ENCODE measurements at places on chromosomes 7 and 10. TPM values are rescaled to one million over a fixed set of nuclear protein-coding genes. Genes with fewer than 3 reads are reported as not detected.

DNA sequence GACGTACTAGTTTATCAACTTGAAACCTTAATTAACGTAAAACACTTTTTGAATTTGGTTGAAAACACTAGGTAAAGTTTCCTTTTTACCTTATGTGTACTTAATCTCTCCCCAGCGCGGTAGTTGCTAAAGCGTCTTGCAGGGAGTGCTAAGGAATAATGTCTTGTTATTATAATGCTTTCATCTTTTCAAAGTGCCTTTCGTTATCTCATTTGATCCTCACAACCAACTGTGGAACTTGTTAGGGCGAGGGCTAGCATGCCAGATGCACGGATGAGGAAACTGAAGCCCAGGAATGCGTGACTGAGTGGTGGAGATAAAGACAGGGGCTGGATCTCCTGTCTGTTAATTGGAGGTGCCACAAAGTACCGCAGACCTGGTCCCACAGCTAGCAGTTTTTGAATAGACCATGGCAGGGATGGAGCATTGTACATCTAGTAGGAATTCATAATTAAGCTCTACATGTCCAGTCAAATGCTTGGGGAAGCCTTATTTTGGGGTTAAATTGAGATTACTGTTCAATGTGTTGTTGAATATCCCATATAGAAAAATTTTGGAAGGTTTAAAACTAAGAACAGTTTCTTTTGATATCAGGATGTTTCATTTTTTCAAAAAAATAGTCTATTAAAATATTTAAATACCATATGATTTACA, 234.3 kb downstream of the SH2D4B start:
- DNase-seq, result no peak

The RELN gene
- not detected for total RNA-seq

The HECW1 gene
- not detected for total RNA-seq

DNA sequence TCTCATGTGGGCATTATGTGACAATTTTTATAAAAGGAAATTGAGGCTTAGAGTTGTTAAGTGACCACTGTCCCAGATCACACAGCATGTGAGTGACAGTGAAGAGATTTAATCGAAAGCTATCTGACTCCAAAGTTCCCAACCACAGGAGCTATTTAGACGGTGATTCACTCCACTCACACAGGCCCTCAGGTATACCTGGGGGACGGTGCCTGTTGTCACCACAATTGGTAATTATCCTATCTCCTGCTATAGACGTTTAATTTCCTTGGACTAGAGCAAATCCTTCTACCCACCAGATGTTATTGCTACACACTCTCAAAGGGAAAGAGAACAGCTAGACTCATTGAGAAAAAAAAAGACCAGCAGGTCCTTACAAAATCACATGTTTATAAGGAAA, 145.5 kb downstream of the KLF6 start:
- DNase-seq, result no peak

- DNase-seq, result peak; percentile 28
Observed at GRCh38 chr7:134737566-134738345, 41.7 kb upstream of the CALD1 start.

The OPN1SW gene
- not detected for total RNA-seq

DNA sequence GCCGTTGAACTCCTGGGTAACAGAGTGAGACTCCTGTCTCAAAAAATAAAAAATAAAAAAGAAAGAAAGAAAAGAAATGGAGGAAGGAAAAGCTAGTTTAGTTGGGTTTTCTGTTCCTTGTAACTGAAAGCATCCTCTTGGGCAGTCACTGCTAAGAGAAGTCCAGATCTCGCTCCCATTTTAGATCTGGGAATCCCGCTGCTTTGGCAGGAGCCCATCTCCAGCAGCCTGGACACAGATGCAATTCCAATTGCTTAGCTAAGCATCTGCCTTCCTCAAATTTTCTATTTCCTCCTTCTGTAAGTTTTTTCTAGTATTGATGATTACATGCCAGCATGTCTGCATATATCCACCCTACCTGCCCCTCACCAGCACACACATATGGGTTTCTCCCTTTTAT, 54.1 kb downstream of the DENND2A start:
- DNase-seq, result no peak

The OLAH gene
- 4.0 TPM for total RNA-seq

DNA sequence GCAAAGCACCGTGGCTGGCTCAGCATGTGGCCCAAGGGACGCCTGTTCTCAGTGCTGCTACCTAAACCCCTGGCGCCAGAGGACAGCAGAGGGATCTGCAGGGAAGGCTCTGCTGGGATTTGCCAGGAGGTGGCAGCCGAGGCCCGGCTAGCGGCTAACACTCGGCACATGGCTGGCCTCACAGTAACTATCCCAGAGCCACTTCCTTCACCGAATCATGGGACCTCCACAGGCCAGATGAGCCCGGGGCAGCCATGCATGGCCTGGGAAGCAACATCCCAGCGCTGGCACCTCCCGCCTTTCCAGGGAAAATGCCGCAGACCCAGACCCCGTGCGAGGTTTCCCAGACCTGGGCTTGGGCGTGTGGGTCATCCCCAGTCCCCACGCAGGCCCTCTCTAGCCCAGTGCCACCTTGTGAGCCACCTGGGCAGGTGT, 36.4 kb downstream of the DPYSL4 start:
- DNase-seq, result peak; percentile 77

GRCh38 chr10:58439632-58440364, 54.6 kb downstream of the TFAM start:
- no peak for DNase-seq

- no peak for DNase-seq
Observed at GRCh38 chr7:150971242-150972022, 6.7 kb downstream of the KCNH2 start.

DNA sequence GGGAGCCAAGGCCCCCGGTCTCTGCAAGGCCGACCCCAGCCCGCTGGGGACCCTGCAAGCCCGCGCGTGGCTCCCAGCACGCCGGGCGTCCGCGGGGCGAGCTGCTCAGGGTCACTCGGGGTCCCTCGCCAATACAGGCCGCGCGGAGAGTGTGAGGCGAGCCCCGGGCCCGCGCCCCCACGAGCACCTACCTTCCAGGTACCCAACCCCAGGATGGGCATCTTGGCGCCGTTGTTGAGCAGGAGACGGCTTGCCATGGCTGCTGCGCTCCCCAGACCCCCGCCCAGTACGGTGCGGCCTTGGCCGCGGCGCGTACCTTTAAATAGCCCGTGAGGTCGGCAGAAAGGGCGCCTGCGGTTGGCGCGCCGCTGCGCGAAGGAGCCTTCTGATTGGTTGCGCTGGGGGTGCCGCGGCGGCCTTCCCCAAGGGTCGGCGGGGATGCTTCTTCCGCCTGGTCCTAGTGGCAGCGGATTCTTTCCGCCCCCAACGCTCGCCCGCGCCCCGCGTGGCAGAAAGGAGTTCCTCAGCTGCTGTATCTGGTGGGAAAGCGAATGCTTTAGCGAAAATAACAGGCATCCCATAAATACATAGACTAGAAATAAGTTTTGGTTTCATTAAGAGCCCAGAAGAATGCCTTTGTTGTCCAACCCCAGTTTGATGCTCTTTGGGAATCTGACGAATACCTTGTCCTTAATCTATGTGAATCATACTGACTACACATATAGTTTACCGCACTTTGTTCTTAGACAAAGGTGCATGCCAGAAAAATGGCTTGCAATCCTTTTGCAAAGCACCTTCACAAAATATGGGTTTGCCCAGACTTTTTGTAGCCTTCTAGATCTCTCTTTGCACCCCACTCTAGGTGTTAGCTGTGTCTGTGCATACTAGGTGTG, at the start of gene AKR1B1:
Gene AKR1B1 (minus strand): TSS at position 295 of the 893 bp plus-strand sequence. CDS start 38 bp downstream, at position 257.
- peak; percentile 90 for DNase-seq

- DNase-seq, result peak; percentile 67
Observed at GRCh38 chr10:100670828-100671479, 74.4 kb upstream of the PAX2 start.

GRCh38 chr7:80070391-80070790, 64.2 kb upstream of the GNAI1 start:
- no peak for DNase-seq

DNA sequence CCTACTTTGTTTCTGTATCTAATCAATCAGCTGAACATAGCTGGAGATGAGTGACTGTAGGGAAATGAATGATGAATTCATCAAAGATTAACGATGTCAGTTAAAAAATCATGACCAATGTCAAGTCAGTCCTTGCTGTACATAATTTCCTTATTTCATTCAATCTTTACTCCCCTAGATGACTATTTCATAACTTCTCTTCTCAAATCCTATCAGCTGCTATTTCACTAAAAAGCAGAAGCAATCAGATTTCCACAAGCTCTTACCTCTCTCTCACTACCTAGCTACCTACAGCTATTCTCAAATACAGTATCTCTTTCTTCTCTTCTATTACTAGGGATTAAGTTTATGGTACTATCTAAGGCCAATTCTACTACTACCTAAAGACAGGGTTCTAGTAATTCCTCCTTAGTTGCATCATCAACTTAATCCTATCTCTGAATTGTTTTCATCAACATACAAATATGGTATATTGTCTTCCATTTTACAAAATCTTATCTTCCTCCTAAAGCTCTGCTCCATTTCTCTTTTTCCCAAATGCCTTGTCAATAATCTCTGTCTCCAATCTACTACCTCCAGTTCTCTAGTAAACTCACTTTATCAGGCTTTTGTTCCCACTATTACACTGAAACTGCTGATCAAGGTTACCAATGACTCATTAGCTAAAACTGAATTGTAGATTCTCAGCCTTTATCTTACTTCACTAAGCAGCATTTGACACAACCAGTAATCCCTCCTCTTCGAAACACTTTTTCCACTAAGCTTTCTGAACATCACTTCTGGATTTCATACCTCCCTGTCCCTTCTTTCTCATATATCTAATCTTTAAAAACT, 28.4 kb downstream of the JMJD1C start:
- no peak for DNase-seq

The PCBD1 gene
- total RNA-seq, result 38.6 TPM

- DNase-seq, result no peak
Observed at GRCh38 chr10:17506856-17507471, 52.6 kb upstream of the ST8SIA6 start.

DNA sequence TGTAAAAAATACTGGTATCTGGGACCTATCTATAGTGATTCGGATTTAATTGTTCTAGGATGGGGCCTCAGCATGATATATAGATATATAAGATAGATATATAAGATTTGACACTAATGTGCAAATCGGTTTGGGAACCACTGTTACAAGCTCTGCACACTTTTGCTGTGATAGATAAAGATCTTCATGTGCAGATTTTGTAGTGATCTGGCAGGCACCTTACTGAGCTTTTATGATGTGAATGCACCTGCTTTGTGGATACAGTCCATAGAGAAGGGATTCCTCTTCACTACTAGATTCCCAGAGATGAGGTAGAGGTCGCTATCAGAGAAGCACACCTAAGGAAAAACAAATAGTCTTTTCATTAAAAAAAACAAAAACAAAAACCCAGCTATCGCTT, 33.3 kb upstream of the PCGF5 start:
- DNase-seq, result no peak

The GBX1 gene
- not detected for total RNA-seq

DNA sequence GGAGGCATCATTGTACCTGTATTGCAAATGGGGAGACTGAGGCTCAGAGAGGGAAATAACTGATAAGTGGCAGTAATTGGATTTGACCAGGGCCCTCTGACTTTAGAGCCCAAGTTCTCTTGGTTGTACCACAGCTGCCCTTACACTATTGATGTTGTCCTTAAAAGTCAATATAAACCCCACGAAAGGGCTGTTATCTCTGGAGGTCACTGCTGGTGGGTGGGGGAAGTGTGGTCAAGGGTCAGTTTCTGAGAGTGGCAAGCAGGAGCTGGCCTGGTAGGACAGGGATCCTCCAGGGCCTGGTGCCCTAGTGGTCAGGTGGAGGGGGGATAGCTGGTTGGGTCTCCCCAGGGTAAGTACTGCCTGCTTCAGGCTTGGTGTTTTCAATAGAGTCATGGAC, 44.2 kb upstream of the AQP1 start:
- DNase-seq, result no peak

DNA sequence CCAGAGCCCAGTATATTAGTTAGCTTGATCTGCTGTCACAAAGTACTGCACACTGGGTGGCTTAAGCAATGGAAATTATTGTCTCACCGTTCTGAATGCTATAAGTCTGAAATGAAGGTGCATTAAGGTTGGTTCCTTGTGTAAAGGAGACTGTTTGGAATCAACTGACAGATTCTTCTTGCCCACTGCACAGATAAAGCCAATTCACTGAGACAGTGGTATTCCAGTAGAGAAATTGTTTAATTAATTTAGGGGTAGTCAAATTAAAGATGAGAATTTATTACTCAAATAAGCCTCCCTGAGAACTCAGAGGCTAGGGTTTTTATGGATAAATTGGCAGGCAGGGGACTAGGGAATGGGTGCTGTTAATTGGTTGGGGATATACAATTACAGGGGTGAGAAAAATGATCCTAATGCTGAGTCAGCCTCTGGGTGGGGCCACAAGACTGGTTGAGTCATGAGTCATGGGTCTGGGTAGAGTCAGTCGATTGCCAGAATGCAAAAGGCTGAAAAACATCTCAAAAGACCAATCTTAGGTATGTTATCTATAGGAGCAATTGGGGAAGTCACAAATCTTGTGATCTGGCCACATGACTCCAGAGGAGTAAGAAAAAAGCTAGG, 23.5 kb upstream of the SAMD9L start:
- DNase-seq, result no peak

DNA sequence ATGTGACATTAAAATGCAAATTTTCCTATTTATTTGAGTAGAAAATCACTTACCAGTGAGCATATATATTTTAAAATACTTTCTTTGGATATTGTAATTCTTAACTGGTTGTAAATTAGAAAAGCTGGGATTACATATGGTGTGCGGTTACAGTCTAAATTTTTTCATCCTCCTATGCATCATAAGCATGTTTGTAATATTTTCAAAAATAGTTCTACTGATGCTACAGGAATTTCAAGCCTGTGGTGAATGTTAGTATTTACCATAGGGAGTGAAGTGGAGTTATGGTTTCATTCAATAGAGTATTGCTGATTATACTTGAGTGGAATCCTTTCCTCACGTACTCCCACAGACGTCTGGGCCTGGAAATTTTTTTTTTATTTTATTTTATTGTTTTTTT, 34.6 kb upstream of the ST7 start:
- no peak for DNase-seq

GRCh38 chr7:123271231-123271630, 71.5 kb upstream of the SLC13A1 start:
- DNase-seq, result no peak

GRCh38 chr10:106655636-106656035, 508.9 kb downstream of the SORCS1 start:
- DNase-seq, result no peak

DNA sequence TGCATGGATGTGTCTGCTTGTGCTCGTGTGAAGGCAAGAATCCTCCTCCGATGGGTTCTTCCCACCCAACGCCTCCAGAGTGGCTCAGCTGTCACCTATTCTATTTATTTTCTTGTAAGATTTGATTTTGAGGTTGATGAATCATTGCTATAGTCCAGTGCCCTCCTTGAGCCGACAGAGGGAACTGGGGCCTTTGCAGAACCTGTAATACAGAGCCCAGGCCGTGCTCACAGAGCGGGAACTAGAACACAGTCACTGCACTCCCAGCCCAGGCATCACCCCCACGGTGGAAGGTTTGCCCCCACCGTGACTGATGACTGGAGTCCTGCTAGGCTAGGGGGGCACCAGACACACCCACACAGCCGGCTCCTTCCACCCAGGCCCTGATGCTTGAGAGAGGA, 2.0 kb downstream of the RARRES2 start:
- no peak for DNase-seq

GRCh38 chr7:3510101-3511020, 209.3 kb downstream of the SDK1 start:
- DNase-seq, result no peak

The SSC4D gene
- total RNA-seq, result 0.30 TPM

All from activated CD4-positive, alpha-beta memory T cell treated with anti-CD3 and anti-CD28 coated beads, Interleukin-2, amount 10 ng/mL, durations not matched to agents 7 days and 5 days (primary cell).